ENCODE measurements at places on chromosomes 5 and 9.

- no peak for DNase-seq
Observed at GRCh38 chr9:123020796-123021195, 12.7 kb upstream of the GPR21 start.

GRCh38 chr5:152092580-152092979 lies 167.9 kb upstream of the GLRA1 start:
- DNase-seq = no peak

DNA sequence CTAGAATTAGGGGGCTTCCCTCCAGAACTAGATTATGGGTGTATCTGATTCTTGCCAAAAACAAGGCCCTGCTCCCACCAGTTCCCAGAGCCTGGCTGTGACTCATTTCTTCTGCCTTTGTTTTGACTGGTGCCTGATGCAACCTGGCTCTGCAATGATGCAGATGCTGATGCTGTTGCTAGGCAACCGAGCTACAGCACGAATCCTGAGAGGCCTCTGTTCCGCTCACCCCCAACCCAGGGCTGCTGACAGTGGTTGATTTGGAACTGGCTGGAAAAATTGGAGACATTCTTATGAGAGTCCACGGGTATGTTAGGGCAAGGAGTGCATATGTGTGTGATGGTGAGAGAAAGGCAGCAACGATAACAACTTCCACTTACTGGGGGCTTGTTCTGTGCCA lies 100.3 kb downstream of the NSG2 start:
- DNase-seq = no peak

GRCh38 chr9:92064711-92065110 lies 50.5 kb downstream of the SPTLC1 start:
- DNase-seq = no peak

DNA sequence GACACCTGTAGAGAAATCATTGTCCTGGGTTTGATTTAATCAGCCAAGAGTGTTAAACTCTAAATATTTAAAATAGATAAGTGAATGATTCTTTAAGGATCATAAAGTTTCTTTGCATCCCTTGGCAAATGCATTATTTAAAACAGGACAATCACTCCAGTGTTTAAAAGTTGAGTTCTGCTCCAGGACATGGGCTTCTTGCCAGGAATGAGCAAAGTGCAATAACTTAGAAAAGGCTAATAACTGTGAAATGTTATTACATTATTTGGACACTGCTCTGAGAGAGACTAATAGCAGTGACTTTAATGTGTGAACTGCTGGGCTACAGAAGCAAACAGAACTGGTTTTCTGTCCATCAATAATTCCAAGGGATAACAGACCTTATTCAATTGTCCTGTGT lies 283.3 kb downstream of the GABRB2 start:
- no peak for DNase-seq

- DNase-seq = no peak
Observed at GRCh38 chr9:104944356-104944755, 16.4 kb upstream of the ABCA1 start.

DNA sequence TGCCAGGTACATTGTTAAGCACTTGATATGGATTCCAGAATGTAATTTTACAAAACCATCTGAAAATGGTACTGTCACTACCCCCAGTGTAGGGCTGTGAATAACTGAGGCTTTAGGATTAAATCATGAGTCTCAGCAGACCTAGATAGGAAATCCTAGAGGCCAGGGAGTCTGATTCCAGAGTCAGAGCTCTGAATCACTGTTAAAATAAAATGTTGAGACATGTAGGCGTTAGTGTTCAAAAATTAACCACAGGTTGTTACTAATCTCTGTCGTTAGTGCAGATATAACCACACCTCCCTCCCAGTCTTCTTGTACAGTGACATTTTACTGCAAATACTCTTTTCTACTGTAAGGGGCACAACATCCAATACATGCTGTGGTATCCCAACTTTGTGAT lies 1828.8 kb downstream of the MAT2B start:
- DNase-seq = no peak

- DNase-seq = no peak
Observed at GRCh38 chr5:1853531-1853930, 29.2 kb downstream of the IRX4 start.

DNA sequence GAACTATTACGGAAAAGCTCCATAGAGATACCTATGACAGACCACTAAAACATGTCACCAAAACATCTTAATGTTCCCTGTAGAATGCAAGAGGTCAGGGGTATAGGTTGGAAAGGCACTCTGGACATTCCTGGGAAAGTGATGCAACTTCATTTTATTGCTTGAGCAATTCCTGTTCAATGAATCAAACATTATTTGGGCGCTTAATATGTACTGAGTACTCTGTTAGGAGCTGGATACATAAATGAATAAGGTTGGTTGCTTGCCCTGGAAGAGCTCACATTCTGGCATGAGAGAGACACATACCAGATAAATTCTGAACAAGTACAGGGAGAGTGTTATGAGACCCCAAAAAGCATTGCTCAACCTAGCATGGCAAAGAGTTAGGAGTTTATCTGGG lies 408.9 kb upstream of the DMAC1 start:
- no peak for DNase-seq

DNA sequence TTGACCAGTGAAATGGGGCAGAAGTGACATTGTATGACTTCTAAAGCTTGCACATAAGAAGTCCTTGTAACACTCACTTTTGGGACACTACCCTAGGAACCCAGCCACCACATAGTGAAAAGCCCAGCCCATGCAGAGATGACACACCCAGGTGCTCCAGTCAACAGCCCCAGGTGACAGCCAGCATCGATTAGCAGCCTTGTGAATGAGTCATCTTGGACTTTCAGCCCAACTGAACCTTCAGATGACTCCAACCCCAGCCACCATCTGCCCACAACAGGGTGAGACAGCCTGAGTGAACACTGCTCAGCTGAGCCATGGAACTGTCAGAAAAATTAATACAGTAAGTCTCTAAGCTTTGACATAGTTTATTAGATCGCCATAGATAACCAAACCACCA lies 458.6 kb downstream of the ZSWIM6 start:
- no peak for DNase-seq

- no peak for DNase-seq
Observed at GRCh38 chr5:31047007-31047406, 146.5 kb upstream of the CDH6 start.

DNA sequence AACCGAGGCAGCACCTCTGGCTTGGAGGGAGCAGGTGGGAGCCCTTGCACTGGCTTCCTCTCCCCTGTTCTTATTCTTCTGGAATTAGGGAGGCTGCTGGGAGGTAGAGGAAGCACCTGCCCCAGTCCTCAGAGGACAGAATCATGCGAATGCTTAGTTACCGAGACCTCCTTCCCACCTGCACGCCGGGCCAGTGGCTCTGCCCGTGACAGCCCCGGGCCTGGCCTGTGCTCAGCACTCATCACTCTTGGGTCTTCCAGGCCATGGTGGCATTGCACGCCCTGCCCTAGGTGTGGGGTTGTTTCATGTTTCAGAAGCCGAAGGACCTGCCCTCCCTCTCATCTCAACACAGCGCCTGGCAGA lies 45.3 kb upstream of the NKD2 start:
- DNase-seq = no peak

- no peak for DNase-seq
Observed at GRCh38 chr9:38059233-38059936, 9.6 kb downstream of the SHB start.

- no peak for DNase-seq
Observed at GRCh38 chr9:126150411-126151030, 176.1 kb upstream of the MVB12B start.

DNA sequence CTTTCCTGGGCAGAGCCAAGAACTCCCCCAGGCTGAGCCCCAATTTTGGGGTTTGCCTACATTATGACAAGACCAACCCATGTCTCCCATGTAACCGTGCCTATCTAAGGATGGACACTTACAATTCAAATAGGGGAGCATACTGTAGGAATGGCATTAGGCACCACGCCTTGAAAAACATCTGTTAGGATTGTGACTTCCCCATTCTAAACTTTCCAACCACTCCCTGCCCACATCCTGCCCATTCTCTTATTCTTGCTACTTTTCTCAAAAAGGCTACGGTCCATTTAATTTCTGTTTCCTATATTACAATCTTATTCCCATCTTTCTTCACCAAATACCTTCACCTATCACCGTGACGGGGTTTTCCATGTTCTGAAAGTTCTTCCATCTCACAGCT lies 99.2 kb downstream of the LPAR1 start:
- DNase-seq = no peak

DNA sequence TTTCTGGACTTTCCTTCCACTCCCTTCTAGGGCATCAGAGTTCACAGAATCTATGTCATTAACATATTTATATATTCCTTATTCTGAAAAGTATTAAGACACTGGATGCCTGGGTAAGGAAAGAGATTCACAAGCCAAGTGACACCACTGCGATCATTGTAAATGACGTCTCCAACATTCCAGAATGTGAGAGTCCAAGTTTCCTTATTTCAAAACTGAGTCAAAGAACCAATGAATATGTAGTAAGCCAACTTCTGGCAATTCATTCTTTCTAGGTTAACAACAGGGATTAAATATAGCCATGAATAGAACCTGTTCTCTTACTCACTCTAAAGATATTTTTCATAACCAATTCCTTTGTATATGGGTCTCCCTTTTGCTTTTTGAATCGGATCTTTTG lies 18.1 kb downstream of the RAI14 start:
- peak; percentile 61 for DNase-seq

DNA sequence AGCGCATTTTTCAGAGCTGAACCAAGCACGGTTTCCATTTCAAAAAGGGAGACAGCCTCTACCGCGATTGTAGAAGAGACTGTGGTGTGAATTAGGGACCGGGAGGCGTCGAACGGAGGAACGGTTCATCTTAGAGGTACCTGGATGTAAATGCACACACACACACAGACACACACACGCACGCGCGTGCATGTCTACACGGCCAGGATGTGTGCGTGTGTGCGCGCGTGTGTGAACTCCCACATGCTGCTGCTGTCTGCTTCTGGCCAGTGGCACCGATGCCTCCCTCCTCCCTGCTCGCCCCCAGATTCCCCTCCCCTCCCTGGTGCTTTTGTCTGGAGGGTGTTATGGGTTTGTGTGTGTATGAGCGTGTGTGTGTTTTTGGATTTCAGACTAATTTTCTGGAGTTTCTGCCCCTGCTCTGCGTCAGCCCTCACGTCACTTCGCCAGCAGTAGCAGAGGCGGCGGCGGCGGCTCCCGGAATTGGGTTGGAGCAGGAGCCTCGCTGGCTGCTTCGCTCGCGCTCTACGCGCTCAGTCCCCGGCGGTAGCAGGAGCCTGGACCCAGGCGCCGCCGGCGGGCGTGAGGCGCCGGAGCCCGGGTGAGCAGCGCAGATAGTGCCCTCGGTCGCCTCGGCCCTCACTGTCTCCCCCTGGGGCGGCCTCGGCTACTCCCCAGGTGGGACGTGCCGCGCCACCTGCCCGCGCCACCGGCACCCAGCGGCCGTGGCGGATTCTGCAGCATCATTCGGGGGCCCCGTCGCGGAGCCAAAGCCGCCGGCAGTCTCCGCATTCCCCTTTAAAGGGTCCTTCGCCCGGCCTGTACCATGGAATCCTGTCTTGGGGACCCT lies at the start of gene NTRK2:
NTRK2 (plus strand) TSS at position 442 of the 850 bp plus-strand sequence. CDS start 1,020 bp downstream, outside the sequence.
- no peak for DNase-seq

DNA sequence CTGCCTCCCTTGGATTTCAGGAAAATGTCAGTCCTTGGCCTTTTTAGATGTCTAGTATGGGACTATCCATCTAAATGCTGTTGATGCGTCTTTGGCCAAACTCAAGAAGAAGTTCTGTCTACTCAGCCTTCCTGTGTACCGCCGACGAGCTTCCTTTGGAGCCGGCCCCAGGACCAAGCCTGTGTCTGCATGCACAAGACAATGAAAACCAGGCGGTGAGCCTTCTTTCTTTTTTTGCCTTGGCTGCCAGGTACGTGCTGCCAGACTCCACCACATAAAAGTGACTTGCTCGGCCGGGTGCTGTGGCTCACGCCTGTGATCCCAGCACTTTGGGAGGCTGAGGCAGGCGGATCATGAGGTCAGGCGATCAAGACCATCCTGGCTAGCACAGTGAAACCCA lies 6.0 kb upstream of the NEURL1B start:
- DNase-seq = no peak

GRCh38 chr9:121596515-121596914 lies 54.9 kb upstream of the DAB2IP start:
- DNase-seq = no peak

DNA sequence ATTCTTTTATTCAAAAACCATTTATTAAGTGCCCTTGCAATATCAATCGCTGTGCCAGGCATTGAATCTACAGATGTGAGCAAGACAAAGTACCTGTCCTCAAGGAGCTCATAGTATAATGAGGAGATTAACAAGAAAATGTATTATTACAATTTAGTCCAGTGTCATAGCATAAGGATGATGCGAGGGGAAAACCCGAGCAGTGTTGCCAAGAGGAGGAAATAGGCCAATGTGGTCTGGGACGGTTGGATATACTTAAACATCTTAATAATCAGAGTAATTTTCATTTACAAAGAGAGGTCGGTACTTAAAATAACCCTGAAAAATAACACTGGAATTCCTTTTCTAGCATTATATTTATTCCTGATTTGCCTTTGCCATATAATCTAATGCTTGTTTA lies 18.5 kb downstream of the CD274 start:
- DNase-seq = no peak

- no peak for DNase-seq
Observed at GRCh38 chr9:30775236-30775635, 1609.2 kb upstream of the ACO1 start.

DNA sequence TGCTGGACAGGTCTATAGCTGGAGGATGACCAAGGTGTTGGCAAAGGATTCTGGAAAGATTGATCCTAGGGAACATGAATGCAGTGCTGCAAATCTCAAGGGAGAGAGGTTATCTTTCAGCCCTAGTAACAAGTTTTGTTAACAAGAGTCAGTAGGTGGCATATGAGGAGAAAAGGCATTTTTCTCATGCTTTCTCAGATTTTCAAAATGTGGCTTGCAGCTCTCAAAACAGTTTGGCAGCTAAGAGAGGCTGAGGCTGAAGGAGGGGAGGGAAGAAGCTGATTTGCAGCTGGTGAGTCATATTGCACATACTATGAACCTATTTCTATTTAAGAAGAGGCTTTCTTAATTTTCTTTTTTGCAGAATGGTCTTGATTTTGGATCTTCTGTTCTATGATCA lies 64.3 kb upstream of the PCA3 start:
- DNase-seq = peak; percentile 69

- DNase-seq = no peak
Observed at GRCh38 chr9:134413112-134413715, 87.0 kb downstream of the RXRA start.

DNA sequence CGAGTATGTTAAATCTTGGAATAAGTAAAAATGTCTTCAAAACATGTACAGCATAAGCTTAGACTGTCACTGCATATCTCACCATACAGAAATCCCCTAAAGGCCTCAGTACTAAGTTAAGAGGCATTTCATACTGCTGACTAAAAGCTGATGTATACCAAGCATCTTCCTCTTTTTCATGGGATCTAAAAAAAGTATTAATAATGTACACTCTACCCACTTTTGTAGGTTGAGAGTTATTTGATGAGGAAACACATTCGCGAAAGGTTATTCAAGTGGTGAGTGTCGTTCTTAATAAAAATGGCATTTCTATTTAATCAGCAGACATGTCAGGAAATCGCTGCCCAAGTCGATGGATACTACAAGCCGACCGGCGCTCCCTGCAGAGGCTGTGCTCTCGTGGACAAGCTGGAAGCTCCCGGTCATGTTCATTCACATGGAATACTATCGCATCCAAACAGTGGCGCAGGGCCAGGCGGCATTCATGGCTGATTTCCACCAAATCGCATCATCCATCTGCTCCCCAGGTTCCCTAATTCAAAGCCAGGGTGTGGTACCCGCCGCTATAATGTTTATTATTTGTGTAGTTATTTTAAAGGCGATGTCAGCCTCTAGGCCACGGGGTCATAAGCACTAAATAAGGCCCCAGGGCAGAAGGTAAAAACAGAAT lies 724 bp downstream of the SGTB start:
- DNase-seq = no peak

- no peak for DNase-seq
Observed at GRCh38 chr9:7671847-7672246, 127.7 kb downstream of the DMAC1 start.
